ENCODE measurements at places on chromosomes 3 and 15. TPM values are rescaled to one million over a fixed set of nuclear protein-coding genes. Genes with fewer than 3 reads are reported as not detected.

MINAR1 gene
- total RNA-seq: 1.3 TPM

SH3GL3 gene
- 0.24 TPM for total RNA-seq

WDR76 gene
- total RNA-seq: 58.3 TPM

PCSK6 gene
- 0.48 TPM for total RNA-seq

MRPS25 gene
- total RNA-seq: 20.8 TPM

ZNF280D gene
- total RNA-seq: 32.3 TPM

PLSCR4 gene
- 7.3 TPM for total RNA-seq

PIERCE2 gene
- 9.9 TPM for total RNA-seq

TRPM1 gene
- not detected for total RNA-seq

COL6A6 gene
- not detected for total RNA-seq

GNB4 gene
- total RNA-seq: 91.1 TPM

HTR3E gene
- not detected for total RNA-seq

CDCP1 gene
- 75.6 TPM for total RNA-seq

DUOXA1 gene
- not detected for total RNA-seq

RASGRP1 gene
- total RNA-seq: 0.12 TPM

HSPBAP1 gene
- 6.2 TPM for total RNA-seq

PTPRG gene
- 44.9 TPM for total RNA-seq

VIPR1 gene
- 215 TPM for total RNA-seq

SST gene
- not detected for total RNA-seq

CPA3 gene
- not detected for total RNA-seq

CPNE9 gene
- total RNA-seq: not detected

GPD1L gene
- total RNA-seq: 12.7 TPM

GATA2 gene
- total RNA-seq: 9.0 TPM

UACA gene
- total RNA-seq: 47.0 TPM

TMCC1 gene
- 7.3 TPM for total RNA-seq

FEZF2 gene
- not detected for total RNA-seq

LINGO1 gene
- not detected for total RNA-seq

GOLGA8K gene
- not detected for total RNA-seq

ATP13A4 gene
- total RNA-seq: not detected

EPHA3 gene
- 0.20 TPM for total RNA-seq

GHSR gene
- not detected for total RNA-seq
